WTC11 (cell line): ENCODE measurements at places on chromosomes 12 and 14.

- no peak for DNase-seq
Measured at GRCh38 chr12:110379197-110379596, 24.3 kb downstream of the ANAPC7 start.

DNA sequence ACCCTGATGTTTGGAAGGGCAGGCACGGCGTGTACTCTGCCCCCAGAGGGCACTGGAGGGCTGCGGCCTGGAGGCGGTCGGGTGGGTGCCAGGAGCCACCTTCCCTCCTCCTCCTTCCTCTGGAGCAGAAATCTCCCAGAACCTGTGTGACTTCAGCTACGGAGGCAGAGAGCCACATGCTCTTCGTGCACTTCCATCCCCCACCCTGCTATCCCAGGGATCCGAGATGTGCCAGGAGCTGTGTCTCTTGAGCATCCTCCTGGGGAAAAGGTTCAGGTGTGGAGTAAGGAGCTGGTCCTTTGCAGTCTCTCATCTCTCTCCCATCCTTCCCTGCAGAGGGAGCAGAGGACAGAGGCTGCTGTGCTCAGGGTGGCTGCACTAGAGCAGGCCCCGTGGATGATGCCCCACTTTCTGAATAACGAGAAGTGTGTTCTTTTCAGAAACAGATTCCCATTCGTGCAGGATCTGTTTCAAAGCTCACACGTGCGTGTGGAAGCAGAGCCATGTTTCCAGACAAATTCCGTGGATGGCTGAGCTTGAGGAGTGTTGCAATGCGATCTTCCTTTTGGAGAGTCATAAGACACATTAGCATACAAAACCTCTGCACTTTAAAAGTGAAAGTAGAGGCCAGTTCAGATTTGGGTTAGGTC lies 162.9 kb downstream of the ADGRD1 start:
- DNase-seq, result peak; percentile 64

DNA sequence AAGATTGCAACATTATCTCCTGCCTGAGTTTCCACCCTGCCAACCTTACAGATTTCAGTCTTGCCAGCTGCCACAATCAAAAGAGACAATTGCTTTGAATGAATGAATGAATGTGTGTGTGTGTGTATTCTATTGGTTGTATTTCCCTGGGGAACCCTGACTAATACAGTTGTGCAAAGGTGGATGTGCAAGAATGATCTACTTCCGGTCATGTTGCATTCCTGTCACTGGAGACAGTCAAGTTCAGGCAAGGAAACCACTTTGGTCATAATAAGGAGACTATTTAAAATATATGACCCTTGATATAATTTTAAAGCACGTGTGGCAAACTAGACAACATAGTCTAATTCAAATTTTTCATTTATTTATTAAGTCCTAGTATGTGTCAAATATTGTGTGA lies 13.1 kb downstream of the RERG start:
- DNase-seq, result no peak

- no peak for DNase-seq
Measured at GRCh38 chr12:112751844-112752243, 39.7 kb upstream of the RPH3A start.
